Activated CD4-positive, alpha-beta memory T cell treated with anti-CD3 and anti-CD28 coated beads for 36 hours (primary cell): ENCODE measurements at places on chromosomes 11 and 22. TPM values are rescaled to one million over a fixed set of nuclear protein-coding genes. Genes with fewer than 3 reads are reported as not detected.

DNA sequence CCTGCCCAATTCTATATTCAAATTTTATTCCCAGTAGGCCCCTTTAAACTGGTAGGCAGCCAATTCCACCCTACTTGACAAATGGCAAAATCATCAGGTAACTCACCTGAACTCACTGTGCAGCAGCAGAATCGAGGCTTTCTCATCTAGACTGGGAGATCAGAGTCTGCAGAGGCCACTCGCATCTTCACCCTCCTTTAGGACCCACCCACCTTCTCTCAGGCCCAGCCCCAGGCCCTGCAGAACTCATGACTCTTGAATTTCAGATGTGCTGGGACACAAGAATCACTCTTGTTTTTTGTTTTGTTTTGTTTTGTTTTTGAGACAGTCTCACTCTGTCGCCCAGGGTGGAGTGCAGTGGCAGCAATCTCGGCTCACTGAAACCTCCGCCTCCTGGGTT is 38.8 kb downstream of the MICAL3 start:
- DNase-seq, result no peak
- peaks cover under 1% of the 10 kb centered on the region for H3K36me3 ChIP-seq
- no peaks in the 10 kb centered on the region for H3K27me3 ChIP-seq
- H3K4me3 ChIP-seq, result no peak overlapping the region
- peaks cover 40% of the 10 kb centered on the region for H3K4me1 ChIP-seq

DNA sequence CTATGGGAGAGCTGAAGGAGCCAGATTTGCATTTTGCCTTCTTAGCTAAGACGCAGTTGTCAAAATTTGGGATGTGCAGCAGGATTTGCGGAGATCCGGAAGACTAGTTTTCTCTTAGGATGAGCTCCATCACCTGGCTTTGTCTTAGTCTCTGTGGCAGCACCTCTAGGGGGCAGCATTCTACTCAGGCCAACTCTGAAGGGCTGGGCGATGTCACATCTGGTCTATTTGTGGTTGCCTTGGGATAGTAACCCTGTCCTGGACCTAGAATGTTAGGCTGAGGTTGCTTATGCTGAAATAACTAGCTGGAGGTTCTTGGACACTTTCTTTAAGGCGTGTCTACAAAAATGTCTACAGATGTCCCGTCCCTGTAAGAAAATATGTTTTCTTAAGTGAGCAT is 116.2 kb downstream of the FAT3 start:
- no peak for DNase-seq
- H3K27me3 ChIP-seq, result no peaks in the 10 kb centered on the region
- H3K4me3 ChIP-seq, result no peak overlapping the region
- H3K4me1 ChIP-seq, result no peaks in the 10 kb centered on the region
- no peak overlapping the region for H3K27ac ChIP-seq
- no peaks in the 10 kb centered on the region for H3K36me3 ChIP-seq

DNA sequence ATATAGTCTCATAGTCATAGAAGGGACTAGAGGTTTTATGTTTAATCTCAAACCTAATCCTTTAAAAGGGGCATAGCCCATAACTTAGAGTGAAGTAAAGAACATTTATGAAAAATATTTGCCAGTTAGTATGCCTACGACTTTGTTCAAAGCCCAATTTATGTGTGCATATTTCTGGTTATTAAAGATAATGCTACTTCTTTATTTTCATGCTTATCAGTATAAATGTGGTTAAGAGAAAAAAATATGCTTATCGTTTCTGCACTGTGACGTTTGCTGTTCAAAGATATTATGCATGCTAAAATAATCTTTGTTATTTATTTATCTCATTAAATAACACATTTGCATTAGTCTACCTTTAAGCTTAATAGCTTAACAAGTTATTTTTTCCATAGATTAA is 343.9 kb downstream of the DYNC2H1 start:
- no peaks in the 10 kb centered on the region for H3K36me3 ChIP-seq
- H3K4me3 ChIP-seq, result no peak overlapping the region
- no peaks in the 10 kb centered on the region for H3K4me1 ChIP-seq
- H3K27ac ChIP-seq, result no peak overlapping the region

The TPH1 gene
- 0.14 TPM for total RNA-seq

The CEP57 gene
- 117 TPM for total RNA-seq

The C1QTNF4 gene
- total RNA-seq, result not detected
